ENCODE measurements at places on chromosomes 16 and 17. TPM values are rescaled to one million over a fixed set of nuclear protein-coding genes. Genes with fewer than 3 reads are reported as not detected.

- peak; percentile 35 for DNase-seq
These were observed 92.9 kb upstream of the ZNF750 start for GRCh38 chr17:82932518-82933310.

GRCh38 chr17:53659181-53659580 lies 163.5 kb upstream of the KIF2B start:
- DNase-seq: no peak

- DNase-seq: no peak
These were observed 35.9 kb downstream of the HLF start for GRCh38 chr17:55300479-55301290.

DNA sequence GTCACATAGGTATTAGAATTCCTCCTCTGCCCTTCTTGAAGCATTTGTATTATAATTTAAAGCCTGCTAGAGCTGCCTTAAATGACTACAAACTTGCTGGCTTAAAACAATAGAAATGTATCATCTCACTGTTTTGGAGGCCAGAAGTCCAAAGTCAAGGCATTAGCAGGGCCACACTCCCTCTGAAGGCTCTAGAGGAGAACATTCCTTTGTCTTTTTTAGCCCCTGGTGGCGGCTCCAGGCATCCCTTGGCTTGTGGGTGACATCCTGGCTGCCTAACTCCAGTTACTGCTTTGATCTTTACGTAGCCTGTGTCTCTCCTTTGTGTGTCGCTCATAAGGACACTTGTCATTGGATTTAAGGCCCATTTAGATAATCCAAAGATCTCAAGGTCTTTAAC lies 186.6 kb upstream of the SALL1 start:
- no peak for DNase-seq

Gene CRHR1
- 0.09 TPM for polyA plus RNA-seq

- DNase-seq: no peak
These were observed 25.4 kb upstream of the NFATC3 start for GRCh38 chr16:68059804-68060203.

GRCh38 chr17:20206068-20206467 lies 196.9 kb downstream of the SPECC1 start:
- no peak for DNase-seq

DNA sequence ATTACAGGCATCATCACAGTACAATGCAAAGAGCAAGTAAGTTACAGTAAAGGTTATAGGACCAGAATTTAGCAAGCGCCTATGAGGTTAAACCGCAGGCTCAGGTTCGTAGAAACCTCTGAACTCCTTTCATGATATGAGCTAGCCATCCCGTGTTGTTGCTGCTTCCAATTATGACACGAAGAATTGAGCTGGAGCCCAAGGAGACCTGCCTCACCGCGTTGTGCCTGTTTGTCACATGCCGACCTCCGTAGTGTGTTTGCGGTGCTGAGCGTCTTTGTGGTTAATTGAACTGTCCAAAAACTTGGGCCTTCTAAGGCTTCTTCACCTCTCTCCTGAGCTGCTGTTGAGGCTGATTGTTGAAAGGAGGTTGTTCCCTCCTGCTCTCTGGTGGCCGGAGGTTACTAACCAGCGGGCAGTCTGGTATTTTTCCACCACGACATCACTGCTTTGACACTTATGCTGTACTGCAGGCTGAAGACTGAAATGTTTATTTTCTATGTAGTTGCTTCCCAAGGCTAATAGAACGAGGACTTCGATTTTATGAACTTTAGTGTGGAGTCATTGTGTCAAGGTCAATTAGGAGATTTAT lies 67.5 kb downstream of the SEC14L1 start:
- no peak for DNase-seq

DNA sequence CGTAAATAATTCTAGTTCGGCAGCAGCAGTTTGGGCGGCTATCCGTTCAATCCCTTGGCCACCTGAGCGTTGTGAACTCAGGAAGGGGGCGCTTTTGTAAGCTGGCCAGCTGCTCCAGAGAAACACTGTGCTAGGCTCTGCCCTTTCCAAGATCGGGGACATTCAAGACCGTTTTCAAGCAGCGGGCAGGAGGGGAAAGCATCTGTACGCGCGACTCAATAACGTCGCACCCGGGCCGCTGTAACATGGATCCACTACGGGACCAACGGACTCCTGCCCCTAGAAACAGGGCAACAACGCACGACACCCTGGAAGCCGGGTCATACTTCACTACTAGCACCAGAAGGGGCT lies 463 bp downstream of the TOP2A start:
- DNase-seq: no peak

DNA sequence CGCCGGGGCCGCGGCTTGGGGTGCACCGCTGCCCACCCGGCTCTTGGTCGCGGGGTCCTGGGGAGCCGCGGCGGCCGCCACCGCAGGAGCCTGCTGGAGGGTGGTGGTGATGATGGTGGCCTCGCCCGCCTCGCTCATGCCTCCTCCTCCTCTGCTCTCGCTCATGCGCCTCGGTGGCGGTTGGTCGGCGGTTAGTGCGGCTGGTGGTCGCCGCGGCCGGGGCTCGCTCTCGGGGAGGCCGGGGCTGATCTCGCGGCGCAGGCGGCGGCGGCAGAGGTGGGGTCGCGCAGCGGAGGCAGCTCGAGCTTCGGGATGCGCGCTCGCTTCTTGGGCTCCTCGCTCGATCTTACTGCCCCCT lies 41.6 kb downstream of the AHSP start:
- no peak for DNase-seq

DNA sequence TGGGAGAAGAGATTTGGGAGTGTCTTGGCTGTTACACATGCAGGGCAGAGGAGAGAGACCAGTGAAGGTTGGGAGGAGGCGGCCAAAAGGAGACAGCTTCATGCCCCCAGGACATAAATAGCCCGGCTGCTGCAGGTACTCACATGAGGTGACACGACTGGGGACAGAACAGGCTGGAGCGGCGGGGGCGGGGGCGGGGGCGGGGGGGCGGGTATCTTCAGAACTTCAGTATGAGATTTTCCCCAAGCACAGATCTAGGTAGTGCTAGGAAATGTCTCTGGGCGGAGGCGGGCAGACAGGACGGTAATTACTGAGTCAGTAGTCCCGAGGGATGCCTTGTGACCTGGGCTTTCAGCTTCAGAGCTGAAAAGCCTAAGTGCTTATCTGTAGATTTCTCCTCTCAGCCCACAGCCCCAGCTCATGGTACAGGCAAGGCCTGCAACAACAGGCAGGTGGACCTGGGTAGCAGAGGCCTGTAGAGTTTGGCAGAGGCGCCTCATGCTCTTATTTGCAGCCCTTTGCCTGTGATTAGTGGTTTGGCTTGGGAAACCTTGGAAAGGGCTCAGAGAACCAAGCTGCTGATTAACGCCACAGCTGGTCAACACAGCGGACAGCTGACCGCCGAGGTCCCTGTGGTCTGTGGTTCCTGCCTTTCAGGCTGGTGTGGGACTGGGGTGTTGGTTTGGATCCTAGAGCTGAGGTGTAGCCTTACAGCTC lies 24.5 kb downstream of the UNK start:
- peak; percentile 69 for DNase-seq

Gene TAC4
- polyA plus RNA-seq: not detected

GRCh38 chr17:19364699-19365498 lies 2.4 kb upstream of the B9D1 start:
- DNase-seq: no peak

DNA sequence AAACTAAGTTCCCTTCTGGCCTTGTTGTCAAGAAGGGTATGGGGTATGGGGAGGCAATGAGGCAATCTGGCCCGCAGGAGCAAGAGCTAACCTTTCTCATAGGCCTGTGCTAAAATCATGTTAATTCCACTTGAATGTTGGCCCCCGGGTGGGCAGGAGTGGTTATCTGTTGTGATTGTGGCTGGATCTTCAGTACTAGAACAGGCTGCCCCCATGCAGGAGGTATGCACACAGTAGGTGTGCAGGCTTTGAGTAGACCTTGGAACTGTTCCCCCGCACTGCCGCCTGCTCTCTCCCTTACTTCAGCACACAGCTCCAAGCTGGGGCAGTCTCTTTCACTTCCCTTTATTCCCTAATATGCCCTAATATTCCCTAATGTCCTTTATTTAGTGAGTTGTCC lies 52.4 kb upstream of the TANGO6 start:
- DNase-seq: no peak

DNA sequence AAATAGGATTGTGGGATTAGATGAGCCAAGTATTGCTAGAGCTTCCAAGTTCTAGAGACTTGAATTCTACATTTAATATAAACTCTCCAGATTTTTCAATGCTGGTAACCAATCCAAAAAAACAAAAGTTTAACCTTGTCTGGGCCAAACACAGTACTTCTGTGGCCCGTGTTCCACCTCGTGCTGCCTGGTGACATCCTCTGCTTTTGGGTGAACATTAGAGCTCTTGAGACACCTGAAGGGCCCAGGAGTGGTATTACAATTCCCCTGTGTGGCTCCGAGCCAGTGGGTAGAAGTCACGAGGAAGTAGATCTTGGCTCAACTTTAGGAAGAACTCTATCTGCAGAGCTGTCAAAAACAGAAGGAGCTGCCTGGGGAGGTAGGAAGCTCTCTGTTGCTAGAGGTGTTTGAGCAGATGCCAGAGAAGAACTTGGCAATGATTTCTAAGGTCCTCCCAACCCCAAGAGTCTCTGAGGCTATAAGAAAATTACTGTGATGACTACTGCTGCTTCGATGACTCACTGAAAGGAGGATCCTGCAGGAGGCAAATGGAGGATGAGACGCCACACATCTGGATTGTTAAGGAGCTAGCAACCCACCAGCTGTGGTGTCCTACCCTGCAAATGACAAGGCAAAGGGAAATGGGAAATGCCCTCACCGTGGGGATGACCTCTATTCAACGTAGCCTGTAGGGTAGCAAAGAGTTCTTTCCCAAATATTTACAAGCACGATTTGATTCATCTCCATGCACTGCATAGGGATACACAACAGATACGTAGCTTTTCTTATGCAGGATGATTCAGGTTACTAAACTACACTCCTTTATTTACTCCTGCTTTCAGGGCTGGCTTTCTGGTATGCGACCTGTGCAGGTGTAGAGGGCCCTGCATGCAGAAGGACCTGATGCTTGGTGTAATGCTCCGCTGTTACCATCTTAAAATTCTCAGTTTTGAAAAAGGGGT lies 45.8 kb upstream of the GAS7 start:
- DNase-seq: no peak

DNA sequence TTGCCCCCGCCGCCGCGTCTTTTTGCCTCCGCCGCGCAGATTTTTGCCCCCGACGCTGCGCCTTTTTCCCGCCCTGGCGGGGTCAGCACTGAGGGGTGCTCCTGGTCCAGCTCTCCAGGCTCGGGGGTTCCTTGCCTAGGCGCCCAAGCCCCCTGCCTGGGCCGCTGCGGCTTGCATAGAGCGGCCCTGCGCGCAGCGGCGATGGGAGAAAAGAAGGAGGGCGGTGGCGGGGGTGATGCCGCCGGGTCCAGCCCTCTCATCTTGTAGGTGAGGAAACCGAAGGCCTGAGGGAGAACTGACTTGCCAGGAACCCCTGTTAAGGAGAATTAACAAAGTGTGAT lies 330.8 kb upstream of the WSB1 start:
- no peak for DNase-seq

Gene CORO1A
- polyA plus RNA-seq: 6.5 TPM

DNA sequence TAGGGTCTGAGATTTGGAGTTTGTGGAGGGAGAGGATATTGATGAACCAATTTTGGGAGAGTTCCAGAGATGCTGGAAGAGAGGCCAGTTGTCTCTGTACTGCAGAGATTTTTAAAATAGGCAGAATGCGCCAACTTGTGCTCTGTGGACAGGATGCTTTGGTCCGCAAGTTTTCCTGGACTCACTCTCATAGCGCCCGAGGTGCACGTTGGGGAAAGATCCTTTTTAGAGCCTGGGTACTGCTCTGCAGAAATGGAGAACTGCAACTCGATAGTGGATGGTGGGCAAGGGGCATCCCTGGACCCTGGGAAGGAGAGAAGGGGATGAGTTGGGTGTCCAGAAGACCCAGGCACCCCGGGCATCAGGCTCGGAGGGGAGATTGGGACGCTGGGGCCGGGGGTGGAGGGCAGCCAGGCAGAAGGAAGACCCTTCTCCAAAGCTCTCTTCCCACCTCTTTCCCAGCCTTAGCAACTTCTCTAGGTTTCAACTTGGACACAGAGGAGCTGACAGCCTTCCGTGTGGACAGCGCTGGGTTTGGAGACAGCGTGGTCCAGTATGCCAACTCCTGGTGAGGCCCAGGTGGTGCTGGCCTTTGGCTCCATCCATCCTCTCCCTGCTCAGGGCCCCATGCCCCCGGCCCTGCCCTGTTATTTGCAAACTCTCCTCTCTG lies 590 bp downstream of the ITGAX start:
- DNase-seq: peak; percentile 34

- DNase-seq: no peak
These were observed 44.5 kb downstream of the NDE1 start for GRCh38 chr16:15694499-15694898.

- no peak for DNase-seq
These were observed 246.6 kb upstream of the MAF start for GRCh38 chr16:79847101-79847500.

Gene VPS35
- polyA plus RNA-seq: 23.5 TPM

DNA sequence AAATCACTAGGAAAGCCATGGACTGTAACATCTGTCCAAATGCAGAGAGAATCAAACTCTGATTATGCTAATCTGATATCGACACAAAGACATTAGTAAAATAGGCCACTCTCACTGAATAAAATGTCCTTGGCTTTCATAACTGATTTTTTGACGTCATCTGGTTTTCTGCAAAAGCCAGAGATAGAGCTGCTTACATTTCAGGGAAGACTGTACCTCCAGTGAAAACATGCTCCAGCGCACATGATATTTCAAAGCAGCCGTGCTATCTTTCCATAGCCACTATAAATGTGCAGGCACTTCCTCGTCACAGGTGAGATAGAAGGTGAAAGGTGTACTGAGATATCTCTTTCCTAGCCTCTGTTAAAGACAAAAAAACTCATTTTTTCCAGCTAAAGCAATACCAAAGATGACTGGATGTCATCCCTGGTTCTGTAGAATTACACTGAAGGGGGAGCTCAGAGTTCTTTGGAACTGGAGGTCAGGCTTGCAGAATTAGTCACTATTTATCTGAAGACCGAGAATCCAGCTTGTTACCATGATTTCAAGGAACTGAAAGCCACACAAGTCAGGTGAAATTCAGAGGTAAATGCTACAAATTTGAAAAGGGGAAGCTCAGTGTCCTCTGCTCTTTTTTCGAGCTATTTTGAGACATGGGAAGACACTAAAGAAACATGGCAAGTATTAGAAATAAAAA lies 249.5 kb downstream of the CA10 start:
- no peak for DNase-seq

- no peak for DNase-seq
These were observed 314.1 kb upstream of the TNRC6C start for GRCh38 chr17:77644181-77645071.

Gene PPY
- not detected for polyA plus RNA-seq

GRCh38 chr16:75501359-75501758 lies 6.1 kb upstream of the CHST6 start:
- no peak for DNase-seq

GRCh38 chr17:80986816-80987475 lies 4.7 kb upstream of the CHMP6 start:
- peak; percentile 69 for DNase-seq

- DNase-seq: no peak
These were observed 187.9 kb upstream of the CHMP6 start for GRCh38 chr17:80803451-80804428.

Measured in psoas muscle (tissue), 8 donors.